Smooth muscle cell of the brain vasculature (primary cell): ENCODE measurements at places on chromosomes 11 and 22.
A peak's percentile ranks its signal among the peaks of the same experiment; 100 is the strongest.

DNA sequence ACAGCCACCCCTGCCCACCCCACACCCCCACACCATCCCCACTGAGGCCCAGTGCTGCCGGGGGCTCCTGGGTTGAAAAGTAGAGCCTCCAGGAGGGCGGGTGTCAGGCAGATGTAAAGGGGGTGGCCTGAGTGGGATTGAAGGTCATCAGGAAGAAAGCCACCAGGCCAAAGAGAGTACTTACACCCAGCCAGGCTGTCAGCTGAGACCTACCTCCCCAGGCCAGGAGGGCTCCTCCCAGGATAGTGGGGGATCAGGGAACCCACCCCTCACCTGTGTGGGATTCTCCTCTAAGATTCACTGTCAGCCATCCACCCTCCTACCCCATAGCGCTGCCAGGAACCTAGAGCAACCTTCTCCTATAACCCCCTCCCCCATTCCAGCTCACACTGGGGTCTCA is 17.2 kb upstream of the FCHSD2 start:
- no peak for DNase-seq

- no peak for DNase-seq
Observed at GRCh38 chr11:33507356-33507755, 193.3 kb downstream of the C11orf91 start.

GRCh38 chr22:50169774-50170341 is 673 bp upstream of the PANX2 start:
- DNase-seq: no peak

GRCh38 chr11:67996622-67997474 is 7.0 kb downstream of the UNC93B1 start:
- DNase-seq: no peak

DNA sequence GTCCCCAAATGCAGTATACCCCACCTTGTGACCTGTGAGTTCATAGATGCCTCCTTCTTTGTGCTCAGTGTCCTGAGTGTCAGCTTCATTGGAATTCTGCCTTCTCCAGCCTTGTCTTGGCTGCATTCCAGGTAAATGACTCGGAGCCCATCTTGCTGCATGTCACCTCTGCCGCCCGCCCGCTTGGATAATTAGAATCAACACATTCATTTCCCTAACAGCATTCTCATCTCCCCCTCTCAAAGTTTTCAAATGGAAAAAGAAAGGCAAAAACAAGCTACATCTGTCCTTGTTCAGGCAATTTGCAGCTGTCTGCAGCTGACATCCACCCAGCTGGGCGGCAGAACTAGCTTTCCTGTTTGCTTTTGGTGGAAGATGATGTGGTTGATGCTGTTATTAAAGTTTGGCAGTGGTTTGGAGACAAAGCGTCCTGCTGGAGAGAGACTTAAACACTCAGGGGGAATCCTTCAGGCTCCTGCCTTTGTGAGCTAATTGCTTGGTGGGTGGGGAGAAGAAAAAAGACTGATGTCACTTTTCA is 198.8 kb upstream of the SEZ6L start:
- DNase-seq: no peak

- DNase-seq: no peak
Observed at GRCh38 chr11:64583296-64584262, 7.4 kb upstream of the SLC22A12 start.

- DNase-seq: no peak
Observed at GRCh38 chr22:37103151-37103550, 6.4 kb downstream of the TMPRSS6 start.

- no peak for DNase-seq
Observed at GRCh38 chr22:20466659-20467379, 28.8 kb downstream of the KLHL22 start.

GRCh38 chr22:29216873-29217666 is 11.4 kb downstream of the EMID1 start:
- no peak for DNase-seq

DNA sequence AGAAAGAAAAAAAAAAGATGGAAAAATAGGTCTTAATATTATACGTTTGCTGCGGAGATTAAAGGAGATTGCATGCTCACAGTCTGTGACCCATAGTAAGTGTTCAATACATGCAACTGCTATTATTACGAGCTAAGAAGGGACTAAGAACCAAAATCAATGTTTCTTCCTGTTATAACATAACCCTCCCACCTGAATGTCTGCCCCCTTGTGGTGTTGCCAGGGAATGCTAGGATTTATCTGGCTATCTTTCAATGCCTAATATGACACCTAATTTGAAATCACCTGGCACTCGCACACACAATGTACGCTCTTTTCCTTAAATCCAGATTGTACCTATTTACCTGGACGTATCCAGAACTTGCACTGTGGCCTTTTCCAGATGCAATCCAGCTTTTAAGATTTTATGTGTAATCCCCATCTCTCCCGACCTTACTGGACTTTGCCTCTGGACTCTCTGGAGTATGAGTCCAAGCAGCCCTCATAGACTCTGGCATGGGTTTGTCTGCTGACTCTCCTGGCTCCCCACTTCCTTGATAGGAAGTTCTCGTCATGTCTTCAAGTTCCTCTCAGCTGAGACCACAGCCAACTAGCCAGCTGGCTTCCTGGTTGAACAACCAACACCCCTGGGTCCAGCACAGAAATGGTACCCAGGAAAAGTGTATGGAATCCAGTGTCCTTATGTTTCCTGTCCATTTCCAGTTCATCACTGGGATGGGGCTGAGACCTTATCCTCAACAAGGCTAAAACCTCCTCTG is 151.5 kb downstream of the CCDC34 start:
- no peak for DNase-seq

DNA sequence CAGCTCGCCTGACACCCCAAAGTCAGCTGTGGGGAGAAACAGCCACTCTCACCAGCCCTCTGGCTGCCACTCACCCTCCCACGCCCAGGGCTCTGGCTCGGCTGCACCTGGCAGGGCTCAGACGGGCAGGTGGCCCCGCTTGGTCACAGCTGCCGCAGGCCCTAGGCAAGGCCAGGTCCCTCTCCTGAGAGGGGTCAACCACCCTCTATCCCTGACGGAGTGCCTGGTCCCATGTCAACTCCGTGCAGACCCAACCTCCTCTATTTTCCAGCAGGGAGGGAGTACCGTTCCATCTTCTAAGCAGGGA is 1.9 kb downstream of the MAP4K2 start:
- no peak for DNase-seq

GRCh38 chr11:34411111-34411510 is 27.6 kb upstream of the CAT start:
- no peak for DNase-seq

DNA sequence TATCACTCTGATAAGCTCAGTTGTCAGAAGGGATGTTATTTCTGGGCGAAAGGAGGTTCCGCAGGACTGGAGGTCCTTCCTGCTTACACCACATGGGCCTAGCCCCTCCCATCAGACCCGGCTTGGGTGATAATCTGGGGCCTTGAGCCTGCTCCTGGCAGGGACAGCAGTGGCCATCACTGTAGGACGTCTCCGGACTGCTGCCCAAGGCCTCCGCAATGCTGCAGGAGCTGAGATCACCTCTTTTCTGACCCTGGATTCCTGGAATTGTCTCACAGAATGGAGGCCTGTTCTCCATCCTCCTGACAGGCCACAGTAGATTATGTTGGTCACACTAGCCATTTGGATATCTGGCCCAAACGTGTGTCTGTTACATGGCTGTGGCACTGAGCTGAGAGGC is 9.2 kb upstream of the BIK start:
- no peak for DNase-seq

DNA sequence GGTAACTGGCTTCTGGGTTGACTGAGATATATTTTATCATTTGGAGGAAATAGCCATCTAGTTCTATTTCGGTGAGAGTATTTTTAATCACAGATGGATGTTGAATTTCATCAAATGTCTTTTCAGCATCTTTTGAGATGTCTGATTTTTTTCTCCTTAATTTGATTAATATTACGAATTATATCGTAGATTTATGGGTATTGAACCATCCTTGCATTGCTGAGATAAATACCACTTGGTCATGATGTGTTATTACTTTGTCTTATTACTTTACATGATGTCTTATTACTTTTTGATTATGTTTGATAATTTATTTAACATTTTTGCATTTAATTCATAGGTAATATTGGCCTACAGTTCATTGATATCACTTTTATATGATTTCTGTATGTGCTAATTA is 78.8 kb upstream of the PARVA start:
- DNase-seq: no peak

DNA sequence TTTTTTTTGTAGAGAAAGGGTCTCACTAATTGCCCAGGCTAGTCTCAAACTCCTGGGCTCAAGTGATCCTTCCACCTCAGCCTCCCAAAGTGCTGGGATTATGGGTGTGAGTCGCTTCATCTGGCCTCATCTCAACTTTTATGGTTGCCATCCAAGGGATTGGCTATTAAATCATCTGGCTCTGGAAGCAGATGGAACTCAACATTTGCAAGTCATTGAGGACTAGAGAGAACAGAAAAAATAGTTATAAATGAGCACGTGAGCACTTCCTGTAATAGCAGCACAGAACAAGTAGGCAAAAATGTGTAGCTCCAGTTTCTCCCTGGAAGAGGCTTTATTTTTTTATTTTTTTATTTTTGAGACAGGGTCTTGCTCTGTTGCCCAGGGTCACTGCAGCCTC is 22.3 kb upstream of the PATL1 start:
- no peak for DNase-seq

DNA sequence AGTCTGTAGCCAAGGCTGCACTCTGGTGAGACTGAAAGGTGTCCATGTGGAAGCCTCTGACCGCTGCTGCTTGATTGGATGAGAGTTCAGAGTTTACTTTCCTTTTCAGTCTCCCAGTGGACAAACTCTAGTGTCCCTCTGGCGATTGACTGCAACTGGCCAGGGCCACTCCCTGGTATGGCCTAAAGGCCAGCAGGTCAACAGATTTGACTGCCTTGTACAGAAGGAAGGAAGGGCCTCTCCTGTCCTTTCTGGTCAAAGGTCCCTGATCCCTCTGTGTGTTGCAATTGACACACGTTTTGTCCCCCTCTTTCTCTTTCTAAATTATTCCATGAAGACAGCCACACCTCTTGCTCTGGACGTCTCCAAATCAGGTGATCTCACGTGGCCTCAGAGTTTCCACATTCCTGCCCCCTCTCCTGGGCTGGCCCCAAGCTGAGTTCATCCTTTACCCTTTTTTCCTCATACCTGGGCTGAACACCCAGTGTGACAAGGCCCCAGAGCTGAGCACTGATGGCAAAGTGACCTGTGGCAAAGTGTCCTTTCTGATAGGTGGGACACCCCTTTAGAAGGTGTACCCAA is 18.7 kb upstream of the FBLN1 start:
- DNase-seq: no peak

- no peak for DNase-seq
Observed at GRCh38 chr22:24291515-24292201, 21.0 kb downstream of the SPECC1L start.

GRCh38 chr22:44711690-44712555 is 9.9 kb downstream of the PRR5 start:
- DNase-seq: no peak

- no peak for DNase-seq
Observed at GRCh38 chr11:13117344-13117743, 108.2 kb downstream of the RASSF10 start.

GRCh38 chr11:92123540-92123939 is 101.1 kb upstream of the FAT3 start:
- DNase-seq: no peak

- peak; percentile 75 for DNase-seq
Observed at GRCh38 chr11:353179-353873, 16.0 kb upstream of the B4GALNT4 start.

- no peak for DNase-seq
Observed at GRCh38 chr11:68904248-68904847, 657 bp downstream of the IGHMBP2 start.

GRCh38 chr22:37281646-37282384 is 493 bp upstream of the CYTH4 start:
- DNase-seq: no peak

DNA sequence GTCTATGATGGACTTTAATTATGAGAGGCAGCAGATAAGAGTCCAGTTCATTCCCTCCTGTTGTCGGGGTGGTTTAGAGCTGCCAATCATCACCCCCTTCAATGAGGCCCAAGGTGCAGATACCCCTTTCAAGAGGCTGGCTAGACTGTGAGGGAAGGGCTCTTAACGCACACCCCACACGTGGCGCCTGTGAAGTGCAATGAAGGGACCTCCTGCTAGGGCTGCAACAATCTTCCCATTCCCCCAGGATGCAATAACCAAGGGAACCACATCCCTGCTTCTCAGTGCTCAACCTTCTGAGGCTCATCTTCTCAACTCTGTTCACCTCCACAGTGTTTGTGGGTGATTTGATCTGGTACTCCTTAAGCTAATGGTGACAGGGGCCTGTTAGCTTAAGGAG is 19.0 kb downstream of the TENM4 start:
- no peak for DNase-seq

DNA sequence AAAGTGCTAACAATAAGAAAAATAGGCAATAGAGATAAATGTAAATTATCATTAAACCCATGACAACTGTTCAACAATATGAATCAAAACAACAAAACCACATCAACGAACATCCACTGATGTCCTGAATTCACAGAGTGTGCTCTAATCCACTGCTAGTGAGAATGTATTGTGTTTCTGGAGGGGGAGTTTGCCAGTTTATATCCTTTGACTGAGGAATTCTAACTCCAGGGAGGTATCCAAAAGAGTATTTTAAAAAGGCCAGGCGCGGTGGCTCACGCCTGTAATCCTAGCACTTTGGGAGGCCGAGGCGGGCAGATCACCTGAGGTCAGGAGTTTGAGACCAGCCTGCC is 1.7 kb upstream of the WEE1 start:
- no peak for DNase-seq

GRCh38 chr22:30479981-30480380 is 8.2 kb upstream of the SEC14L3 start:
- DNase-seq: no peak

DNA sequence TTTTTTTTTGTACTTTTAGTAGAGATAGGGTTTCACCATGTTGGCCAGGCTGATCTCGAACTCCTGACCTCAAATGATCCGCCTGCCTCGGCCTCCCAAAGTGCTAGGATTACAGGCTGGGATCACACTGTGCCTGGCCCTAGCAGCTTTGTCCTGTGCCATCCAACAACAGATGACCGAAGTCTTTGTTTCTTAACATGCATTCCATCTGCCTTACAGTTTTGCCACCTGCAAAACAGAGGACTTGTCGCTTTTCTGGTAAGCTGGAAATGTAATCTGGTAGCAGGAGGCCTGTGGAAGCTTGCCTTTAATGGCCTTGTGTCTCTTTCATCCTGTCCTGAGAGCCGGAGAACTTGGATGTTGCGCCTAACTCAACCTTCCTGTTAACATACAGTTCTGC is 58.7 kb upstream of the PPP6R3 start:
- no peak for DNase-seq

- no peak for DNase-seq
Observed at GRCh38 chr11:47955061-47955755, 25.2 kb upstream of the PTPRJ start.

DNA sequence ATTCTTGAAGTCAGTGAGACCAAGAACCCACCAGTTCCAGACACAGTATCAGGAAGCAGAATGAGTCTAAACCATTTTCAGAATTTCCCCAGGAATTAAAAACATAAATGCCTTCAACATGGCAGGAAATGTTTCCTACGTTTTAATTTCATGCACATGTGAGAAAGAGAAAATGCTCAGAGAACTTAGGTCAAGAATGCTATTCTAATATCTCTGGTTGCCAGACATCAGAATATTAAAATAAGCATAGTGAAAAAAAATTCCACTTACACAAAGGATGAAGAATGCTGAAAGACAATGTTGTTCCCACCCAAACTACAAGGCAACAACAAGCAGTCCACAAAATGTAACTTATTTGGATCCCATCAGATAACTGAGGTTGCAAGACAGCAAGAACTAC is 104.8 kb downstream of the RAB38 start:
- DNase-seq: no peak
